Skeletal muscle tissue (tissue), 5 donors: ENCODE measurements at places on chromosomes 11 and 22. TPM values are rescaled to one million over a fixed set of nuclear protein-coding genes. Genes with fewer than 3 reads are reported as not detected.

Gene FHIP1B
- 8.9 TPM for total RNA-seq

Gene GPR83
- not detected for total RNA-seq

Gene OR8H1
- not detected for total RNA-seq

Gene CFAP300
- total RNA-seq = 5.2 TPM

Gene PICK1
- total RNA-seq = 8.9 TPM

Gene USH1C
- not detected for total RNA-seq

Gene APOBEC3B
- total RNA-seq = 1.6 TPM

Gene OR10D3
- total RNA-seq = 0.52 TPM
